ENCODE measurements at places on chromosomes 3 and 15.

- no peak overlapping the region for H3K4me3 ChIP-seq
- no peak overlapping the region for H3K27ac ChIP-seq
- H3K27me3 ChIP-seq: no peaks in the 10 kb centered on the region
- H3K4me1 ChIP-seq: no peaks in the 10 kb centered on the region
Measured at GRCh38 chr3:111087924-111088469, 16.4 kb downstream of the NECTIN3 start.

GRCh38 chr3:45816544-45816943, 20.2 kb upstream of the SLC6A20 start:
- H3K36me3 ChIP-seq: no peaks in the 10 kb centered on the region
- H3K27me3 ChIP-seq: no peaks in the 10 kb centered on the region
- H3K4me1 ChIP-seq: no peaks in the 10 kb centered on the region
- no peak for DNase-seq
- no peak overlapping the region for H3K4me3 ChIP-seq
- no peak overlapping the region for H3K27ac ChIP-seq

DNA sequence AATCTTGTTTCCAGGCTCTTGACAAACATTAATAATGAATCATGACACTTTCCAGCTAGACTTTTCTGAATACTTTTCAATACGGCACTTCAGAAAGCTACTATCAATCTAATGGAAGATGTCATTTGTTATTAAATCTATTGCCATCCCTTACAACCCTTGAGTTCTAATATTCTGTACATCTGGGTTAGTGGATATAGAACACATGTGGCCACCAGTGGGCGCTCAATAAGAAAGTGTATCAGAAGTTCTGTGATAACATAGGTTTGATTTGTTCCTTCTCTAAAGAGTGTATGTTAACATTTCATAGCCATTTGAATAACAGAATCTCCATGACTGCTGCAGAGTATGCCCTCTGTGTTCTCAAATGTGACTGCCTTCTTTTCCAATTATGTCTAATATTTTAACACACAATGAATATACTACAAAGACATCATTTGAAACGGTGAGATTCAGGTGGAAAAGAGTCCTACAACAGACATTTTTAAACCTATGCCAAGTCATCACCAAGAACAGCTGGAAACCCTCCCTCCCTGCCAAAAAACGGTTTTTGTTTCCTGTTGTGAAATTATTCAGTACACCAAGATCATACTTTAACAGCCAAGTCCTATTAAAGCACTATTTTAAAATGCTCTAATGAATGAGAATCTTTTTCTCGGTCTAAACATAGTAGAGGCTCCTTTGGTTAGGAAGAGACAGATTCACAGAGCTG, 22.2 kb downstream of the ALDH1A2 start:
- no peaks in the 10 kb centered on the region for H3K36me3 ChIP-seq
- H3K4me3 ChIP-seq: no peak overlapping the region
- no peaks in the 10 kb centered on the region for H3K4me1 ChIP-seq
- no peak overlapping the region for H3K27ac ChIP-seq

DNA sequence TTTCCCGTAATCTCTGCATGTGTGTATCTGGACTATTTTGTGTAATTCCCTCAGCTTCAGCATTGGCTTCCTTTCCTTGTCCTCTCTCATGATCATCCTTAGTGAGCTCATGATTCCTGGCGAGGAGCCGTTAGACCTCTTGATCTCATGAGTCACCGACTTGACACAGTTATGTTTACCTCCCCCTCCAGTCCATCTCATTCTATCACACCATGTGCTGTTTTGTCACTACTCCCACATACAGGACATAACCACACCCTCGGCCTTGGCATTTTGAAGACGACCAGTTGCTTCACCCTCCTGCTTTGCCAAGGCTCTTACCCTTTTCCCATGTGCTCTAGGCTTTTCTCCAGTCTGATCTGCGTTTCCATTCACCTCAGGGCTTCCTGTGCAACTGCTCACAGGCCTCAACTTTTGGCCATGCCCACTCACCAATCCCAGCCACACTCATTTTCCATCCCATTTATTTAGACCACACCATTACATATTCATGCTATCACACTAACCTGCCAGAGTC, 41.5 kb downstream of the CP start:
- DNase-seq: no peak
- H3K4me3 ChIP-seq: no peak overlapping the region
- no peaks in the 10 kb centered on the region for H3K36me3 ChIP-seq
- no peak overlapping the region for H3K27ac ChIP-seq

GRCh38 chr3:119898478-119899191, 116.7 kb downstream of the NR1I2 start:
- H3K27ac ChIP-seq: no peak overlapping the region
- H3K4me3 ChIP-seq: no peak overlapping the region
- H3K4me1 ChIP-seq: no peaks in the 10 kb centered on the region

Measured in CD4-positive, alpha-beta memory T cell (primary cell).